ENCODE measurements at places on chromosomes 3 and 15.

DNA sequence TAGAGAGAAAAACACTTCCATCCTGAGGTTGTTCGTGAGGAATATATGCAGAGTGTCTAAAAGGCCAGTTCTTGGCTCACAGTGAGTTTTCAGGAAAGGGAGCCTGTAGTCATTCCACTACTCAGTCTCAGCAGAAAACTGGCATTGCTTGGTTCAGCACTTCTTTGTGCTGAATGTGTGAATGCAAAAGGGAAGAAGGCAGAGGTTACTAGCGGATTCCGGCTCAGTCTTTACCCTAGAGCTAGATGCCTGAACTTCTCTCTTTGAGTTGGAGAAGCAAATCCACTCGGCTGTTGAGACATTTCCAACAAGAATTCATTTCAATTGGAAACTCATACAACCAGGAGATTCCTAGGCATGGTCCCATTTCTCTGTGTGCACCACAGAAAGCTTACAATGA lies 23.1 kb upstream of the FRMD4B start:
- no peak for DNase-seq

GRCh38 chr15:43277231-43277823 lies 10.6 kb upstream of the TGM5 start:
- DNase-seq, result no peak

- DNase-seq, result no peak
Measured at GRCh38 chr3:162729686-162730085, 1233.1 kb downstream of the OTOL1 start.

GRCh38 chr3:33149342-33149741 lies 35.5 kb downstream of the CRTAP start:
- no peak for DNase-seq

- DNase-seq, result no peak
Measured at GRCh38 chr15:41572866-41573265, 13.9 kb downstream of the TYRO3 start.

All from NCI-H1694 (cell line).